ENCODE measurements at places on chromosomes 2 and 18.

GRCh38 chr2:101725038-101725437, 27.5 kb downstream of the MAP4K4 start:
- no peak for DNase-seq

GRCh38 chr2:130819226-130819607, 17.5 kb upstream of the ARHGEF4 start:
- DNase-seq: no peak

DNA sequence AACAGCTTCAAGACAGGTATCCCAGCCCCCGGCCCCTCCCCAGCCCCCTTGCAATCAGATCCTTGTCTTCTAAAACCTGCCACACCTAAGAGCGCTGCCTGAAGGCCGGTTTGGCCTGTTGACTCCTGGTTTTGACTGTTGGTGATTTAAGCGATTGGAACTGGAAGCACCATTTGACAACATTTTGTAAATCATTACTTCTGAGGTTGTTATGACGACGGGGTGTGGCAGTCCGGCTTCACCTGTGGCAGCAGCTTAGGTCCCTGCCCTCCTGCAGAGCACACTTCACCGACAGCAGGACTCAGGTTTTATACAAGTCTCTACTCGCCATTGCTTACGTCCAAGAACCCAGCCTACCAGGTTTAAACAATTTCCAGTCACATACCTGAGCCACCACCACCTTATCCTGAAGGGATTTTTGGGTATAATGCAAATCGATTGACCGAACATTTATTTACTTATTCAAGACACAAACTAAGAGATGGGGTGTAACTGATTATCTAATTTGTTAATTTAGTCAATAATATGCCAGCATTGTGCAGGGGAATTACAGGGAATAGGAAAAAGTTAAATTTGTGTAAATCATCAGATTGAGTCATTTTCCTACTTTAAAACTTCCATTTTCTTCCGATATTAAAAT, 707 bp upstream of the DGUOK start:
- DNase-seq: no peak

GRCh38 chr2:119721462-119721861, 38.3 kb upstream of the PTPN4 start:
- no peak for DNase-seq

- DNase-seq: no peak
These were observed 119.9 kb upstream of the NDUFV2 start for GRCh38 chr18:8982416-8983183.

GRCh38 chr2:99648178-99648844, 158.5 kb upstream of the REV1 start:
- DNase-seq: no peak

DNA sequence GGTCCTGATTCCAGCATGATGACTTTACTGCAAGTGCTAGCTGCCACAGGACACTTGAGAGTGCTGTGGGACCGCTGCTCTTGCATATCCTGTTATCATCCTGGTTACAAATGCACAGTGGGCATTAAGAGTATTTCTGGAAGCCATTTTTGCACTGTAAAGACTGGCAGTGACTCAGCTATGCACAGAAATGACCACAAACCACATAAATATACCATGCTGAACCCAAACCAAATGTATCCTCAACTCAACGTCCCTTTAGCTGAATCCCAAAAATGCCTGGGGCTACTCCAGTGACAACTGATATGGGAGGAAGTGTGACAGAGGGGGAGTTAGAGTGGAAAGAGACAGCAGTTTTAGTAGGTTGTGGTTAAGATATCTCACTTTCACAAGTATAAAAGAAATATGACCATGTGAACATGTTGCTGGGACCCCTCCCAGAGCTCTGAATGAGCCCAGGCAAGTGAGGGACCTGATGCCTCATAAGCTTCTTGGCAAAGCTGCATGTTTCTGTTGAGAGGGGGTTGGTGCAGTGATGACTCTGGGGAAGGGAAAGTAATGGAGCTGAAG, 37.3 kb downstream of the RHBDD1 start:
- no peak for DNase-seq

GRCh38 chr2:70923378-70924015, 12.2 kb upstream of the ATP6V1B1 start:
- no peak for DNase-seq

DNA sequence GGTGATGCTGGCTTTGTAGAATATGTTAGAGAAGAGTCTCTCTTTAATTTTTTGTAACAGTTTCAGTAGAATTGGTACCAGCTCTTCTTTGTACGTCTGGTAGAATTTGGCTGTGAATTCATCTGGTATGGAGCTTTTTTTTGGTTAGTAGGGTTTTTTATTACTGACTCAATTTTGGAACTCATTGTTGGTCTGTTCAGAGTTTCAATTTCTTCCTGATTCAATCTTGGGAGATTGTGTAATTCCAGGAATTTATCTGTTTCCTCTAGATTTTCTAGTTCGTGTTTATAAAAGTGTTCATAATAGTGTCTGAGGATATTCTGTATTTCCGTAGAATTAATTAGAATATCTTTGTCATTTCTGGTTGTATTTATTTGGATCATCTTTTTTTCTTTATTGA, 943.5 kb downstream of the TRIB2 start:
- DNase-seq: no peak

DNA sequence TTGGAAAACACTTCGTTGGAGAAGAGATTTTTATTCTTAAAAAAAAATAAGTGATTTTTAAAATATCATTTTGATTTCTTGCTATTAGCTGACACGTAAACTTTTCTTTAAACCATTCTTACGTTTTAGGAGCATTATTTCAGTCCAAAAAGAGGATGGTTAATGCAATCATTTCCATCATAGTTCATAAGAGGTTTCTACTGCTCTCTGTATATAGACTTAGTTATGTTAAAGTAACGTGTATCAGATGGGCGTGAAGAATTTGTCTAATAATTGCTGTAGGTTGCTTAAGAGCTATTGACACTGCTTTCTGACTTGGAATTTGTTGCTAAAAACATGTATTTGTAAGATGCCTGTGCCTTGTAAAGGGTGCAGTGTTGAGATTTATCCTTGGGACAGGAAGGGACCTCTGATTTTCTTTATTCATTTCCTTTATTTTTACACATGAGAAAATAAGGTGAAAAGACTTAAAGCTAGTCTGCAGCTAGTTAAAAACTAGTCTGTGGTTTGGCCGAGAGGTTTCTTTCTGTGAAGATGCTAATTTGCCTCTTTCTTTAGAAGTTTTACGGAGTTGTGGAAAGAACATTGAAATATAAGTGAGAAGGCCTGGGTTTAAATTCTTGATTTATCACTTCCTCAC, 2.9 kb downstream of the ANKRD12 start:
- no peak for DNase-seq

DNA sequence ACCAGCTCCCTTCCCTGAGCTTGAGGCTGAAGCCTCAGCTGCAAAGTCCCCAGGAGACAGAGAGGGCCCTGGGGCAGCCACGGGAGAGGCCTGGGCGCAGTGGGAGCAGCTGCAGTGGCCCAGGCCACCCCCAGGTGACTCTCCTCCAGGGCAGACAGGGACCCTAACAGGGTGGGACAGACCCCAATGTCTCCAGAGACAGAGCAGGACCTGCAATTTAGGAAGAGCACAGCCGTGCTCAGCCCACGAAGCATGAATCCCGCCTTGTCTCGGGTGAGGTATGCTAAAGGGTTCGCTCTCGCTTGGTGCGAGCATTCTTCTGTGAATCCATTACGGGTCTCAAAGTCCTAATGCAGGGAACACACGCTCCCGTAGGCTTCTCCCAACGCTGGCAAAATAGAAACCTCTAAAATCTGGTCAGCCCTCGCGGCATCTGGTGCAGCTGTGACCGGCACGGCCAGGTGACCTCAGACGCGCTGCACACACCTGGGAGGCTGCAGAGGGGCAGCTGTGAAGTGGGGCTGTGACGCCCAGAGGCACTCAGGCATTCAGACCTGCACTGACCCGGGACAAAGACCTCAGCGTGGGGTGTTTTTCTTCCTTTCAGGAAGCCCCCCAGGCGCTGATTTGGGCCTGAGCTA, 12.6 kb downstream of the MBP start:
- DNase-seq: no peak

- no peak for DNase-seq
These were observed 266.1 kb upstream of the SIX2 start for GRCh38 chr2:45275242-45275805.

GRCh38 chr2:229025653-229026052, 245.4 kb downstream of the PID1 start:
- no peak for DNase-seq

DNA sequence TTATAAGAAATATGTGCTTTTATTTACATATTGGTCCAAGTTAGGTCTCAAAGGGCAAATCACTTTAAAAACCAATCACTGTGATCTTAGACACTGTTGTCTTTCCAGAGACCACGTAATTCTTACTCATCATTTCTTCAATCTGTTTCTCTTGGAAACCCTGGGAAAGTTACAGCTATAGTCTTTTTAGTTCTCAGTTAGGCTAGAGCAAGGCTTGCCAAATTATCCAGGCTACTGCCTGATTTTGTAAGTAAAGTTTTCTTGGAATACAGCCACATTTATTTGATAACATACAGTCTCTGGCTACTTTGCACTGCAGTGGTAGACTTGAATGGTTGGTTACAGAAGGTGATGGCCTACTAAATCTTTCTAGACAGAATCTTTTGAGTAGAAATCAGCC, 106.0 kb downstream of the KIAA1328 start:
- no peak for DNase-seq

GRCh38 chr18:31061945-31062344, 19.4 kb upstream of the DSC3 start:
- DNase-seq: no peak

- no peak for DNase-seq
These were observed 315.0 kb downstream of the ALK start for GRCh38 chr2:29606104-29607037.

- DNase-seq: no peak
These were observed 607.5 kb upstream of the REG3G start for GRCh38 chr2:78418021-78418420.

- DNase-seq: no peak
These were observed 19.5 kb downstream of the RALBP1 start for GRCh38 chr18:9494778-9495331.

DNA sequence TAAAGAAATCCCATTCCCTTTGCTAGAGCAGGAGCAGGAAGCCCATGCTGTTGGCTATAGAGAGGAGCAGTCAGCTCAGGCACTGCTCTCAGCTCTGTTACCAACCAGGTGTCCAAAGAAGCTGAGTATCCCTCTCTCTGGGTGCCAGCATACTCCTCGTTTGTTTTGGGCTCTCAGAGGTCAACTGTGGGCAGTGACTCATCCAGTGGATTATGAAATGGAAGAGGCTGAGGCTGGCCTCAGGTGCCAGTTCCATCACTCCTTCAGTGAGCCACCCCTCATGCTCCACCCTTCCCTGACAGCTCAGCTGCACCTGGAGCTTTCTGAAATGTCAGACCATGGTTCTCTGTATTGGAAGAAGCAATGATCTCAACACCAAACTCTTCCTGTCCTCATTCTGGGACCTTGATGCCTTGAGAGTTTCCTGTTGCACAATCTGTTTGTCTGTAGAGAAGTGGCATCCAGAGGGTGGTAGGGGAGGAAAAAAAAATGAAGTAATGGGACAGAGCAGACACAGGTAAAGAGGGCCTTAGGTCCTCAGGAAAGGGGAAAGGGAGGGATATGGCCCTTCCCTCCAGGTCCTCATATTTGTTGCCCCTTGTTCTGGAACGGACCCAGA, 31.2 kb upstream of the EN1 start:
- DNase-seq: no peak

DNA sequence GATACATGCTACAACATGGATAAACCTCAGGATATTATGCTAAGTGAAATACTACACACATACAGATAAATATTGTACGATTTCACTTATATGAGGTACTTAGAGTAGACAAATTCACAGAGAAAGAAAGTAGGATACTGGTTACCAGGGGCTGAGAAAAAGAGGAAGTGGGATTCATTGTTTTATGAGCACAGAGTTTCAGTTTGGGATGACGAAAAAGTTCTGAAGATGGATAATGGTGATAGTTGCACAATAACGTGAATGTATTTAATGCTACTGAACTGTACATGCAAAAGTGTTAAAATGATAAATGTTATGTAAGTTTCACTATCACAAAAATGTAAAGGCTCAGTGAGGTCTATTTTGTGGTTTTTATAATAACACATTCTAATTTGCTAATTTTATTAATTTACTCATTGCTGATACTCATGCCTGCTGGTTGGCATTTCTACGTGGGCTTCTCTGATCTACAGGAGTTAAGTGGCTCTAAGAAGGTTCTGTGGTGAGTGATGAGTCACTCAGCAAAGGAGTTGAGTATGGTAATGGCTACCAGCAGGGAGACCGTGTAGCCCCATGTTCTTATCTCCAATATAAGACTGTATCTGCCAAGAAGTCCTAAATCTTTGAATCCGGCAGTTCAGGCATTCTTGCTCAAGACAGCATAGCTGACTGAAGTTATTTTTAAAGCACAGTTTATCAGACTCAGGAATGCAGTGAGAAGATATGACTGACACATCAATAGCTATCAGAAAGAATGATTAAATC, 41.1 kb downstream of the UPP2 start:
- DNase-seq: no peak

- no peak for DNase-seq
These were observed 116.9 kb upstream of the FHL2 start for GRCh38 chr2:105515581-105516415.

- no peak for DNase-seq
These were observed 124.1 kb upstream of the NDUFV2 start for GRCh38 chr18:8978394-8978793.

GRCh38 chr2:51734115-51734514, 702.2 kb upstream of the NRXN1 start:
- DNase-seq: no peak

GRCh38 chr2:144489315-144489916, 30.5 kb downstream of the ZEB2 start:
- no peak for DNase-seq

DNA sequence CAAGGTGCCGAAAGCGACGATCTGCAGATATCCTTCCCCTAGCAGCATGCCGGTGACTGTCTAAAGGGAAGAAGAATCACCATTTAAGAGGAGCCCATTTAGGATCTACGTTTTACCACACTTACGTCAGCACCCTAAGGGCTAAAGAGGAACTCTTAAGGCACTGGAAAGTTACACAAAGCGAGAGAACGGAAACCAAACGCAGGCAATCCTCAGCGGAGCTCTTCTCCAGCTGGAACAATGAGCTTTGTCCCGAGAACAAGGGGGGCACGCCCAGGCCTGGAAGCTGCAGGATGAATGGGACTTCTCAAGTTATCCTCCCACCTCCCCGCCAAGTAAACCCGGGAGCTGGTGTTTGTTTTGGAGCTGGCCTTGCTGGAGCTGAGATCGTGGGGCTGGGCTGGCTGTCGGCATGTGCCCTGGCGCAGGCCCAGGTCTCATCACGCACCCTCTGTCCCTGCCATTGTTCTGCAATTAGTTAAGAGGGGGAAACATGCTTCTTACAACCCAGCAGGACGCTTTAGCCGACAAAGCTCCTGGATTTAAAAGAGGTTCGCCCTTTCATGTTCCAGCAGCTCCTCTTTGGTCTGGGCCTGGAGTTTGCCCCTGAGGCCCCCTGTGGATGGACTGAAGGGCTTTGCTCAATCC, 36.4 kb downstream of the PXDN start:
- DNase-seq: no peak

- no peak for DNase-seq
These were observed 58.0 kb upstream of the EDAR start for GRCh38 chr2:109046925-109047508.

GRCh38 chr18:46628206-46628605, 28.8 kb downstream of the LOXHD1 start:
- DNase-seq: no peak

GRCh38 chr18:24485681-24486080, 25.2 kb downstream of the HRH4 start:
- DNase-seq: no peak

Data from stimulated activated CD4-positive, alpha-beta T cell treated with anti-CD3 and anti-CD28 coated beads, Interleukin-4, amount 100 ng/mL, for 1 hour (primary cell).